ENCODE measurements at places on chromosomes 2 and 18. TPM values are rescaled to one million over a fixed set of nuclear protein-coding genes. Genes with fewer than 3 reads are reported as not detected.

GRCh38 chr18:35178260-35178659 lies 62.6 kb upstream of the ZNF397 start:
- DNase-seq = peak; percentile 81

Gene PID1
- polyA plus RNA-seq = 45.3 TPM

DNA sequence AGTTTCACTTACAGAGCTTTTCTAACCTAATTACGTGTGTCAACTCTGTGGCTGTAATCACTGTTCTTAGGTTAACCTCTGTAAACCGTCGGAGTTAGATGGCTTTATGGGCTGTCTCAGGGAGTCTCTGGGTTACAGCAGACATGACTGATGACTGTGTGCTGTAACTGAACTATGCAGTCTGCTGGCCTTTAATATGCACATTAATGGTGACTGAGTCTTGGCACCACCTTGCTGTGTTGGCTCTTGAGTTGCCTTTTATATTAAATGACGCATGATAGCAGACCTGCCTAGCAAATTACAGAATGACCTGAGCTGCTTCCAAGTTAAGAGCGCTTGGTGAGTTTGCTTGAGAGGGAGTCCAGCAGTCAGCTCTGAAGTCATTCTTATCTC lies 90.1 kb downstream of the ACKR3 start:
- DNase-seq = no peak

- peak; percentile 73 for DNase-seq
These were observed 222.3 kb downstream of the ZBTB7C start for GRCh38 chr18:48186861-48187260.

DNA sequence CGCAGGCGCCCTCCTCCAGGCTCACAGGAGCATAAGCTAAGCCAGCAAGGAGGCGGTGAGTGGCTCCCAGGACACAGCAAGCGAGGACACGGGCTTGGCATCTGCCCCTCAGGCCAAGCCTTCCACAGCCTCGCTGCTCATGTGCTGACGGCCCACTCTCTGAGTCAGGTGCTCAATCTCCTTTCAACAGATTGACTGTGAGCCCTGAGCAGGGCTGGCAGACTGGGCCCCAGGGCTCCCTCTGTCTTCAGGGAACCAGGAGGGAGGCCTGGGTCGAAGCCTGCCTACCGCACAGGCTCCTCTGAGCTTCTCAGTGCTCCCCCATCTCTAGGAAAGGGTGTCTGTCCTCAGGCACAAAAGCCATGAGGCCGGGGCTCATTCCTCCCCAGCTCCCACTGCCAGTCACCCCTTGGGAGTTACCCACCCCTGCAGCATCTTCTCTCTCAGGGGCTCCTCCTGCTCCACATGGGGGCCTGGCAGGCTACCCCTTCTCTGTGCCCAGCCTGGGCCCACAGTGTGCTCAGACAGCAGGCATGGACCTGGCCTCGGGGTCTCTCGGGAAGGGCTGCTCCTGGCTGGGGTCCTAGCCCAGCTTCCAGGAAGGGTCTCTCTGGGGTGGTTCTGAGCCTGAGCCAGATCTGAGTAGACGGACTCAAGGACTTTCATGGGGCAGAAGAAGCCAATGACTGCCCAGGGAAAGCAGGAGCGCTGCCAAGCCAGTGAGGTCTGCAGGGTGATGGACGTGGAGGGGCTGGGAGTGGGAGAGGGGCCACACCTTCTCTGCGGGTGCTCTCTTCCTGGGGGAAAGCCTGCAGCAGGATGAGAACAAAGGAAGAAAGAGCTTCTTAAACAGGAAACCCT lies 138.0 kb upstream of the GPC1 start:
- no peak for DNase-seq

GRCh38 chr2:136130511-136130910 lies 12.6 kb upstream of the CXCR4 start:
- no peak for DNase-seq

Gene PTGR3
- 9.9 TPM for polyA plus RNA-seq

- DNase-seq = no peak
These were observed 678.6 kb upstream of the HS6ST1 start for GRCh38 chr2:128997166-128997866.

GRCh38 chr2:126658905-126659561 lies 3.1 kb downstream of the GYPC start:
- peak; percentile 83 for DNase-seq

Gene LYPD6
- 0.16 TPM for polyA plus RNA-seq

- no peak for DNase-seq
These were observed 284.7 kb upstream of the RAB12 start for GRCh38 chr18:8324343-8325065.

Gene TMEM169
- polyA plus RNA-seq = 0.88 TPM

- DNase-seq = no peak
These were observed 85.9 kb downstream of the CERKL start for GRCh38 chr2:181570833-181571661.

Gene MYO7B
- polyA plus RNA-seq = 0.84 TPM

GRCh38 chr2:18961991-18962421 lies 372.6 kb upstream of the NT5C1B start:
- DNase-seq = no peak

- DNase-seq = no peak
These were observed 14.2 kb downstream of the INPP1 start for GRCh38 chr2:190357600-190357999.

DNA sequence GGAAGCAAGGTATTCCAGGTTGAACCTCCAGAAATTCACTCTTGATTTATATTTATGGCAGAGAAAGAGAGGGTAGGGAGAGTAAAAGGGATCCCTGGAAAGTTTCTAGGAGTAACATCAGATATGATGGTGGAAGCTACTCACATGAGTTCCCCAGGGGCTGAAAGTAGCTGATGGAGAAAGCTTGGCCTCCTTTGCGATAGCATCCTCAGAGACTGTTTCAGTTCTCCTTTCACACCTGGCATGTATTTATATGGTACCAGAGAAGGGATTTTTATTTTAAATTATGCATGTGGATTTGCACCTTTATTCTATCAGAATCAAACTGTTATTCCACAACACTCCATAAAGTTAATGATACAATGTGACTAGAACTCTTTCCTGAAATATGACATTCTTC lies 126.3 kb upstream of the OSR1 start:
- no peak for DNase-seq

Gene HOXD12
- not detected for polyA plus RNA-seq

DNA sequence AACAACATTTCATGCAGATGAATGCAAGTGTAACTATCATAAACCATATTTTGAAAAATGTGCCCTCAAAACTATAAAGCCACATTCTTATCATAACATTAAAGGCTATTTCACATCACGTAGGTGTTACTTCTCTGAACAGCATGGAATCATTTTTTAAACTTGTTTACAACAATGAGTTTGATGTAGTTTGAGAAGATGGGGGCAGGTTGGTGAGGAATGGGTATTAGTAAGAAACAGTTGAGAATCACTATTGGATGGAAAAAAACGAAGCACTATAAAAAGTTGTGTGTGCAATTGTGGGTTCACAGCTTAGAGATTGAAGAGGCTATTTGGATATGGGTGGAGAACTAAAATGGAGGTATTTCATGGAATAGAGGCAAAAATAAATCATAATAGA lies 569.1 kb downstream of the ARHGAP15 start:
- no peak for DNase-seq

DNA sequence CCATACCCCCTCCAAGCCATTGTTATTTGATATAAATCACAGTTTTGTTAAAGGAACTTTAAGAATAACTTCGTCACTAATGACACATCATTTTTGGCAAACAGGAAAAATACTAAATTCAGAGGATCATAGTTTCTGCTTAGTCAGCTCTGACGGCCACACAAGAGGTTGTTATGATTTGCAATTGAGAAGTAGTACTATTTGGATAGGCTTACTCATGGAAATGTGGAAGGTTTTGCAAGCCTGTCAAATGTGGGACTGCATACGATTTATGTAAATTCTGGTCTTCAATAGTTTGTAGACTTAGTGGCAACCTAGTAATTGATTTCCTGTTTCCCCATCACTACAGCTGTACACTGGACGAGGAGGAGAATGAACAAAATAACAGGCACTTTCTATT lies 108.1 kb downstream of the ARHGEF33 start:
- peak; percentile 30 for DNase-seq
